Kidney (tissue), 22 donors: ENCODE measurements at places on chromosomes 1 and 21.

DNA sequence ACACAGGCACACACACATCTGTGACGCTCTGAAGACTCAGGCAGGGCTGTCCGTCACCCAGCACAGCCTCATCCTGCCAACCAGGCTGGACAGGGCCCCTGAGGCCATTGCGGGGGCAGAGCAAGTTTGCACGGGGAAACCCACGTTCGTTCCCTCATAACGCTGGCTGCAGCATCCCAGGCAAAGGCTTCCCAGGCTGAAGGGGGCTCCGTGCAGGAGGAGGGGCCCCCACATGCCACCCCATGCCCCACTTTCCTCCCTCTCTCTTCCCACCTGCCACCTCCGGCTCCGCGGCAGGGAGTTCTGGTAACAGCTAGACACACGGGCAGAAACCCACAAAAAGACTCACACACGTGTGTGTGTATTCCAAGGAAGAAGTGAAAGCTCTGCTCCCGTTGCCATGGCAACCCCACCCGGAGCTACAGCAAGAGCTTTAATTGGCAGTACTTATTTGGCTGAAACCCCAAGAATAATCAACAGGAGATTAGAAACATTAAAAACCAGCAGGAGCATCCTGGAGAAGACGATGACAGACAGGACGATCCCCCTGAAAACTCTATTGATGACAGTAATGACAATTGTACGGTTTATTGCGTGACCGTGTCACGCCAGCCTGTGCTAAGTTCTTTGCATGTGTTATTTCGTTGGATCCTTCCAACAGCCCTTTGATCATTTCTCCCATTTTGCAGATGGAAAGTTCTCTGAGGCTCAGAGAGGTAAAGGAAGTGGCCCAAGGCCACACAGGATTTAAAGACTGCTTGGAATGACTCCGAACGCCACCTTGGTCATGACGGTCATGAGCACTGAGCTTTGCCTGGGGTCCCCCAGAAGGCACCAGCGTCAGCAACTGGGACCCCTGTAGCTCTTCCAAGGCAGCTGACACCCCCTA lies 247.1 kb downstream of the NPHP4 start:
- H3K36me3 ChIP-seq = no peaks in the 10 kb centered on the region
- H3K4me3 ChIP-seq = no peak overlapping the region
- no peak for DNase-seq
- H3K4me1 ChIP-seq = no peaks in the 10 kb centered on the region

DNA sequence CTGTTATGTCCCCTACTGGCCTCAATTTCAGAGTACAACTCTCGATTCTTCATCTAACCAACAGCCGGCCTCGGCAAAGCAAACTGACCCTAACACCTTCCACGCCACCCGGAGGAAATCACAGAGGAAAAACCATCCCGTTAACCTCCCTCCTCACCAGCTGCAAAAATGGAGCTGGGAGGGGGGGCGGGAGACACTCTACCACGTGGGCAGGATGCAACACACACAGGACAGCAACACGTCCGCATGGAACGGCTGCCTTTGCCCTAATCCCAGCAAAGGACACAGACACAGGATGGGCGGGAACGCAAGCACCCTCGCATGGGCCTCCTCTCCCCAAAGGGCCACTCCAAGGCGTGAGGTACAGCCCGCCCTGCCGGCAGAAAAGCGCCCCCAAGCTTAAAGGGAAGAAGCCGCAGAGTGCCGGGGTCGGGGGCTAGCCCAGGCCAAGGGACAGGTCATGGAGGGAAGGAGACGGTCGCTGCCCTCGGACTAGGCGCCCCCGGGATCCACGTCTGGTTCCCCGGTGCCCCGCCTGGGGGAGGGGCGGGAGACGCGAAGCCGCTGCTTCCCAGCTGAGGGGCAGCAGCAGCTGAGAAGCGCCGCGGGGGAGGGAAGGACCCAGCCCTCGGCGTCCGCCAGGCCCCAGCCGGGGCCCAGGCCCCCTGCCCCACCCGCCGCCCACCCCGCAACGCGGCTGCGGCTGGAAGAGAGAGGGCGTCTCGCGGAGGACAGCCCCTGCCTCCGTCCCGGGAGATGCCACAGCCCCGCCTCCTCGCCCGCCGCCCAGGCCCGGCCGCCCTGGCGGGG lies 590 bp downstream of the FOXJ3 start:
- H3K27ac ChIP-seq = peak overlapping the region; percentile 95
- peak; percentile 74 for DNase-seq
- H3K36me3 ChIP-seq = no peaks in the 10 kb centered on the region
- H3K4me3 ChIP-seq = peak overlapping the region; percentile 81
- H3K4me1 ChIP-seq = peaks cover 4% of the 10 kb centered on the region

DNA sequence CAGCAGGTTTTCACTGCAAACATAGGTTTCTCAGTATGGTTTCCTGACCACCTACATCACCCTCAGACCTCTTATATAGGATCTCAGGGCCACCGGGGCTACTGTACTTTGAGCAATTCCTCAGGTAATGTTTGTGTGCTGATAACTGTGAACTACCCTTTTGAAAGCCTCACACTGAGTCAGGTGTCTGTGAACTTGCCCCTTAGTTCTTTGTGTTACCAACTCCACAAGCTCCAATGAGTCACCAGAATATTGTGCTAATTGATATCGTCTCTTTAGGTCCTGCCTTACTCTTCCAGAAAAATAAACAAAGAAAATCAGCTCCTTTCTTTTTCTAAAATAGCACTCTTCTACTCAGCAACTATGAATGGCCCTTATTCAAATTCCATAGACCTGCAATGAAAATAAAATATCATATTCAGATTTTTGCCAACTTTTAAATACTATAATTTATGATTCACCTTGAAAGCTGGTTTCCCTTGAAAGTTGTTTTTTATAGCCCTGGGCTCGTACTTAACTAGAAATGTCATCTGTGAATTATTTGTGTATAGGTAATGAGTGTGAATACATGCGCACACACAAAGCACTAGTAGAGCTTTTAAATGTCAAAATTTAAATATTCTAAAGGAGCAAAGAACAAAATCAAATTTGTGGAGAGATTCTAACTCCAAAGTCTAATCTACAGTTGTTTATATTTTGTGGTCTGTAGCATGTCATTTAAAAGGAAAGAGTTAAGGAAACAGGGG lies 88.1 kb upstream of the WARS2 start:
- no peaks in the 10 kb centered on the region for H3K27me3 ChIP-seq
- no peak overlapping the region for H3K4me3 ChIP-seq
- H3K36me3 ChIP-seq = no peaks in the 10 kb centered on the region
- no peaks in the 10 kb centered on the region for H3K4me1 ChIP-seq
- H3K27ac ChIP-seq = no peak overlapping the region

DNA sequence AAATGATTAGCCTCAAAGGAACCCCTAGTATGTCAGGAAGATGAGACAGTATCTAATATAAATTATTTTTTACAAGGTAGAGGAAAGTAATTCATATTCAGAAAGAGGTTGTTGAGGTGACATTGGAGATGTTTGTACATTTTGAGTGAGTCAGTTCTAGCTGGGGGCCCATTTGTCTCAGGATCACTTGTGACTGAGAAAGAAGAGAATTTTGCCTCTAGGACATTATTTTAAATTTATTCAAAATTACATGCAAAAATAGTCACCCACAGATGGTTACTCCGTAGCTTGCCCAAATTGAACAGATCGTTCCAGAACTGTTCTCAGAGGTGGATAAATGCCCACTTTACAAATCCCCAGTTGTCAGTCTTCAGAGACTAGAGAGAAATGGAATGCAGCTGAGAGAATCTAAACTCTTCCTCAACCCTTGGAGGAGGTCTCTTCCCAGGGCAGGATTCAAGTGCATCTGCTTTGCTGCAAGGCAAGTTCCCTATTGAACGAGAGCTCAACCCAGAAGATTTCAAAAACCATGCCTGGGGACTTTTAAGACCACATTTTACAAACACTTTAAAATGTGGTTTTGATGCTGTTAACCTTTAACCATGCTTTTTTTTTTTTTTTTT lies 987.8 kb upstream of the ADAMTS5 start:
- no peaks in the 10 kb centered on the region for H3K36me3 ChIP-seq
- DNase-seq = no peak
- H3K27ac ChIP-seq = no peak overlapping the region
- H3K4me3 ChIP-seq = no peak overlapping the region

DNA sequence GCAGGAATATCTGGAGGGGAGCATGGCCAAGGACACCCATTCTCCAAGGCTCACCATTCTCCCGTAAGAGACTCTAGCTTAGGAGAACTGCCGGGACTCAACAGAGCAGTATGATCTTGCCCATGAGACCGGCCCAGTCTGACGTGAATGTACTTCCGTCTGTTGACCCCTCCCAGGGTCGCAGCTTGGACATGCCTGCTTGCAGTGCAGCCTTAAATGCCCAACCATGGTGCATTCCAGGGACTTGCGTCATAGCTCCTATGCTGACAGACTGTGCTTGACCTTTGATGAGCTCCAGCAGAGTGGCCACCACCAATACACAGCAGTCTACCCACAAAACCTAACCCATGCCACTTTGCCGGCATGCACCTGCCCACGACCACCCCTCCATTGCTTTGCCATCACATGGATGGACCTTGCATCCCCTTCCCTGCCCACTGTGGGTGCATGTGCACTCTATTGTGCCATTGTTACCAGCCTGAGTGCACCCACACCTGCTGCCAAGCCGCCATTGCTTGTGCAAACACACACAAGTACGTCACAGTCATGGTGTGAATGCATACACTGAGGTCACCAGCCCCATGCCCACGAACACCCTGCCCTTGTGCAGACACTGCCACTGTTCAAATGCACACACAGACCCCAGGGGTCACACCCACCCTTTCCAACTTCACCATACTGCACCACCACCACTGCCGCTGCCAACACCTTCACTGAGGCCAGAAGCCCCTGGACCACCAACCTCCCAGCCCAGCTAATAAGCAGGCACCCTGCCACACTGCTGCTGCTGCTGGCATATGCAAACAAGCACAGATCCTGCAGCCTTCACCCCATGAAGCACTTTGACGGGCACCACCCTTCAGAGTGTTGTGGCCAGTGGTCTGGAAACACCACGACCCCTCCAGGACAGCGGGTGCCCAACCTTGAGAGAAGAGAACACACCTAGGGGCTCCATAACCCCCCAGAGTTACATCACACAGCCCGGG lies 1141.3 kb downstream of the BRINP3 start:
- H3K36me3 ChIP-seq = no peaks in the 10 kb centered on the region
- no peaks in the 10 kb centered on the region for H3K27me3 ChIP-seq
- H3K4me3 ChIP-seq = no peak overlapping the region
- H3K4me1 ChIP-seq = no peaks in the 10 kb centered on the region
- DNase-seq = no peak

DNA sequence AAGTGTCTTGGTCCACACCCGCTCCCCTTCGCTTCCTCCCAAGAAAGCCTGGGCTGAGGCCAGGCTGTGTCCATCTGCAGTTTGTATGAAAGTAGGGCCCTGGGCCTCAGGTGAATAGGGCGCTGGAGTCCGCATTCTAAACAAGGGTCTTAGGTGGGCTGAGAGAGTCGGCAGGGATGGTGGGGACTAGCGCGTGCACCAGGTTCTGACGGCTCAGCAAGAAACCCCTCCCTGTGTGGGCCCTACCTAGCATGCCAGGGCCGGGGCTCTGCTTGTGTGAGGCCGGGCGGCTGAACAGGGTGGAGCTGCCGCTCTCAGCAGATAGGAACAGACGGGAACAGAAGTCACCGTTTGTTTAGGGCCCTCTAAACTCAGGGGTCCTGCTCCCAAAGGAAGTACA lies 1.7 kb downstream of the ACTRT2 start:
- H3K4me3 ChIP-seq = no peak overlapping the region
- H3K27ac ChIP-seq = no peak overlapping the region
- H3K4me1 ChIP-seq = no peaks in the 10 kb centered on the region

DNA sequence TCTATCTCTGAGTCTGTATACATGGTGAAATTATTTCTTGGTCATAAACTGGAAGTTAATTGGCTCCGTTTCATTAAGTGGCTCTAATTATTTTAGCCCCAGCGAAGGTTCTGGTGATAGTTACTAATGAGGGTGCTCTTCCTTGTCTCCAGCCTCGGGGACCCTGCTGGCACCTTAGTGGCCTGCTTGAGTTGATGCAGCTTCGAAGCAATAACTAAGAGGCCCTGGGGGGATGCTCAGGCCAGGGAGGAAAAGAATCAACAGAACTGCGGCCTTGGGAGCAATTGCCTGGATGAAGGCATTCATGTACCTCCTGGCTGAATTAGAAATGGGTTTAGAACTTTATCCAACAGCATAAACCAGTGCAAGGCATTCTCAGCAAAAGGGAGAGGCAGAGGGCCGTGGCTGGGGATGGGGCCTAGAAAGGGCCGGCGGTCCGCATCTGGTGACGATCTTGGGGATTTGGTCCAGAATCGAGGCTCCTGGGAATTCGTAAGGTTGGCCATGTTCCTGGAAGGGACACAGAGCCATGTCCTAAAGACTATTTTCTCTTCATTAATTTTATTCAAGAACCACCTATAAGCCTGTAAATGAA lies 100.0 kb upstream of the AJAP1 start:
- no peak overlapping the region for H3K4me3 ChIP-seq
- H3K27ac ChIP-seq = no peak overlapping the region
- H3K4me1 ChIP-seq = no peaks in the 10 kb centered on the region

- no peaks in the 10 kb centered on the region for H3K36me3 ChIP-seq
- H3K4me1 ChIP-seq = no peaks in the 10 kb centered on the region
- H3K4me3 ChIP-seq = no peak overlapping the region
- H3K27me3 ChIP-seq = no peaks in the 10 kb centered on the region
- DNase-seq = peak; percentile 29
- peak overlapping the region; percentile 67 for H3K27ac ChIP-seq
Measured at GRCh38 chr1:27884006-27884954, 11.9 kb downstream of the THEMIS2 start.

GRCh38 chr21:15857740-15858139 lies 128.0 kb downstream of the USP25 start:
- H3K36me3 ChIP-seq = peaks cover 5% of the 10 kb centered on the region
- no peak for DNase-seq
- H3K27me3 ChIP-seq = no peaks in the 10 kb centered on the region
- no peaks in the 10 kb centered on the region for H3K4me1 ChIP-seq
- H3K4me3 ChIP-seq = no peak overlapping the region
- no peak overlapping the region for H3K27ac ChIP-seq

- no peaks in the 10 kb centered on the region for H3K27me3 ChIP-seq
- H3K27ac ChIP-seq = no peak overlapping the region
- H3K4me1 ChIP-seq = no peaks in the 10 kb centered on the region
Measured at GRCh38 chr1:3821004-3821403, 24.7 kb upstream of the LRRC47 start.

DNA sequence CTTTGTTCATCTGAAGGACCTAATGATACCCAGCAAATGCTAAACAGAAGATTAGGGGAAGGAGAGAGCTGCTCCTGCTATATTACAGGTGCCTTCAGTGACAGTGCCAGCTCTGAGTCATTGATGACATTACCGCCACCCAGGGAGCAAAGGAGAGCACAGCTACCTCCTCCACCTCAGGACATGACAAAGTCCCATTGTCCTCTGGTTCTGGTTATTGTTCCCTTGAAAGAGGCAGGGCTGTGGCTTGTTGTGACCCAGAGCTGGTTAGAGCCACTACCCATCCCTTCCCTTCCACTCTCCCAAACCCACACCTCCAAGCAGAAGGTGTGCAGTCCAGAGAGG lies 363.5 kb upstream of the DUSP10 start:
- H3K4me1 ChIP-seq = no peaks in the 10 kb centered on the region
- DNase-seq = no peak
- no peak overlapping the region for H3K4me3 ChIP-seq

DNA sequence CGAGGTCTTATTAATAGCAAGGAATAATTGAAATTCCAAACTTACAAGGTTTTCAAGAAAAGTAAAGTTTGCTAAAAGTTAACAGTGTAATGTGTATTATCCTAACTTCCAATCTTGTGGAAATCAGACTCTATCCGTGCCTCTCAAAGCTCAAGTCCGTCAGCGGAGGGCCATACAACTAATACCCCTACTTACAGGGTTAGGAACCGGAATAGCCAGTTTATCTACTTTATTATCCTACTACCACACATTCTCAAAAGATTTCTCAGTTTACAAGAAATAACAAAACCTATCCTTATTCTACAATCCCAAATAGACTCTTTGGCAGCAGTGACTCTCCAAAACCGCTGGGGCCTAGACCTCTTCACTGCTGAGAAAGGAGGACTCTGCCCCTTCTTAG lies 457.8 kb downstream of the PTPRC start:
- H3K4me1 ChIP-seq = no peaks in the 10 kb centered on the region
- H3K27ac ChIP-seq = no peak overlapping the region
- no peaks in the 10 kb centered on the region for H3K27me3 ChIP-seq
